ENCODE measurements at places on chromosomes 3 and 15.

- no peak for DNase-seq
Observed at GRCh38 chr3:122100083-122100482, 44.9 kb downstream of the CD86 start.

DNA sequence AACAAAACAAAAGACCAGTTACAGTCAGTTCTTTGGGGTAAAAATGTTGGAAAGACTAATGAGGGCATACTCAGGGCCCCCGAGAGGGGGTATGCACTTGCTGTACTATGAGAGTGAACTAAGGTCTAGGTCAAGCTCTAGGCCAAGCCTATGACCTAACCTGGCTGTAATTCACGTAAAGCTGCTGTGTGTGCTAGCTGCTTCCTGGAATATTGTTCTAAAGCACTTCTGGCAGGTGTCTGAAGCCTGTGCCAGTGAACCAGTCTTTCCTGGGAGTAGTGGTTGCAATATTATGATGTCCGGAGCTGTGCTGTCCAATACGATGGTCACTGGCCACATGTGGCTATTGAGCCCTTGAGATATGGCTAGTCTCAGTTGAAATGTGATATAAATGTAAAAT, 13.1 kb upstream of the CX3CR1 start:
- no peak for DNase-seq

GRCh38 chr3:23590424-23591273, 215.1 kb upstream of the UBE2E1 start:
- no peak for DNase-seq

GRCh38 chr3:68306571-68306970, 625.8 kb downstream of the TAFA4 start:
- no peak for DNase-seq

DNA sequence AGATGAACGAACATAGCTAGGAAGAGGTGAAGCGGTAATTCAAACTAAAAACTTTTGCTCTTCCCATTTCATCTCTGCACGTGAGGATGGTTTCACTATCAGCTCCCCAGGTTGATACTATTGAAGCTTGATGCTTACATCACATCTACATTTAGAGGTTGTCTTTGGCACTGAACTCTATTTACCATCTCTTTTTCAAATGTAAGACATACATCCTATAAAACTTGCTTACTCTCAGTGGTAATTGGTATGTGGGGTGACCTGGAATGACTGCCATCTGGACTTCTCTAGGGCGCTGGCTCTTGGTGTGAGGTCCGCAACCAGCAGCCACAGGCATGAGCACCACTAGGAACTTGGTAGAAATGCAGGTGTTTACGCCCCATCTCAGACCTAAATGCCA, 118.1 kb downstream of the AKAP13 start:
- no peak for DNase-seq

All from activated T-cell treated with anti-CD3 and anti-CD28 coated beads for 48 hours (primary cell).